Activated CD4-positive, alpha-beta T cell treated with anti-CD3 and anti-CD28 coated beads, Interleukin-2, amount 10 ng/mL, durations not matched to agents 7 days and 5 days (primary cell): ENCODE measurements at places on chromosomes 2 and 18. TPM values are rescaled to one million over a fixed set of nuclear protein-coding genes. Genes with fewer than 3 reads are reported as not detected.

DNA sequence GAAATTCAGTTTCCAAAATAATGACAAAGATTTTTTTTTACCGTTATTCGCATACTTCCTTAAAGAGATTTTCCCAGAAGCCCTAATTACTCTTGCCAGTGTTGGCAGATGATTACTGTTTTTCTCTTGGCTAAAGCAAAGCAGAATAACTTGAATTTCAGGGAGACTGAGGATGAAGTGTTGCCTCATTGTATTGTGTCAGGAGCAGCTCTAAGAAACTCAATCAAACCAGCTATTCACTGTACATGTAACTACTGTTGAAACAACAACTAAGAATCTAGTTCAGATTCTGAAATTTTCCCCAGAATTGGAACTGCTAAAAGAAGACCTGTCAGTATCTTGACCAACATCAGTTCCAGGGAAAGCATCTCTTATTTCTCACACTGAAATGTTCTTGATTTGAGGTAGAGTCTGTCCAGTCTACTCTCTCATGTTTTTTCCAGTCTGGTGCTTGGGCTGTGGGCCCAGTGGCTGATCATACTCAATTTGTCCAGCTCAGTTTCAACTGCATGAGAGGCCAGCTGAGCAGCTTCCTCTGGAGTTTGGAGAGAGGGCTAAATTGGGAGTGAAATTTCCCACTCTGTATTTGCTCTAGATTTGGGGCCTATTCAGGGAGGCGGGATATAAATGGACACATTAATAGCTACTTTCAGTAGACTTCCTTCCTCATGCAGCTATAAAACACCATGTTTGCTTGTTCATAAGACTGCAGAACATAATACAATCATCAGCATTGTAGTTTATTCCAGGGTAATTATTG, 78.5 kb downstream of the PPP1R1C start:
- DNase-seq = no peak

Gene UBXN4
- 116 TPM for total RNA-seq

GRCh38 chr2:105181282-105181681, 60.3 kb upstream of the GPR45 start:
- DNase-seq = no peak

- peak; percentile 42 for DNase-seq
Measured at GRCh38 chr2:191521608-191522208, 156.2 kb upstream of the NABP1 start.

DNA sequence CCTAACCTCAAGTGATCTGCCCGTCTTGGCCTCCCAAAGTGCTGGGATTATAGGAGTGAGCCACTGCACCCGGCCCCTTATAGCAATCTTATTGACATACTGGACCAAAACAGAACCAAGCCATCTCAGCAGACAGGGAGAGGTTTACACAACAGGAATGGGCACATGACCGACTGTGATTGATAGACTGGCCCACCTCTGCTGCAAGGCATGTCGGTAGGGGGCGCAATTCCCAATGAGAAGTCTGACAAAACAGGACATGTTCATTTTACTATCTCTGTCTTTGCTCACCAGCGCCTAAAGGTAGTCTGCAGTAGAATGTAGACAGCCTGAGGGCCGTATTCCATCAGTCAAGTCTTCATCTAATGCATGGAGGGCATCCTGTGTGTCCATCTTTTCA, 2.0 kb downstream of the LYPD6B start:
- DNase-seq = peak; percentile 57

Gene LOXHD1
- 0.25 TPM for total RNA-seq

DNA sequence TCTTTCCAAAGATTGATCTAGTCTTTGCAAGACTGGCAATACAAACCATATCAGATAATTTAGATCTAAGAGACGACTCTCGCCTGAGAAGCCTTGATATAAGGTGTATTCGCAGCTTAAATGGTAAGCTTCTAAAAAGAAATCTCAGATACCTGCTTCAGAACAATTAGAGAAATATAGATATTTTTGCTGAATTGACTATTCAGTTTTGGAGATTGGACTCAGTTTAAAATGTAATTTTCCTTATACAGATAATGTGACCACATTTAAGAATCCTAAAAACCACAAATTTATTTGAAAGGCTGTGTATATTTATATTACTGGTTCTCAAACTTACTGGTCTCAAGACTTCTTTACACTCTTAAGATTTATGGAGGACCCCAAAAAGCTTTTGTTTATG, 15.4 kb downstream of the PAPOLG start:
- no peak for DNase-seq

DNA sequence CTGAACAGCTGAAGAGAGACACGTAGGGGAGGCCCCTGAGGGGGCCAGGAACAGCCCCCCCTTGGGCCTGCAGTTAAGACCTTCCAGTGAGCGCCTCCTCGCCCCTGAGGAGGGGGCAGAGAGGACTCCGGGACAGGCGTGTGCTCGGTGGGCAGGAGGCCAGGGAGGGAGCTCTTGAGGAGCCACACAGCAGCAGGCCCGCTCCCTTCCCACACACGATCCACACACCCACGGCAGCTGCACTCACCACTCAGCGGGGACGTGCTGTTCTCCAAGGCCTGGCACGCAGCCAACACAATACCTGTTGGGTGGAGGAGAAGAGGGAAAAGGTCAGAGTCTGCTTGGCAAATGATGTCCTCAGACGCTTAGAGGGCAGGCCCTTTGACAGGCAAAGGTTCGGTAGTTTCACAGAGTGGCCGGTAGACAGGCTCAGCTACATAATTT, 39.0 kb downstream of the TGFA start:
- DNase-seq = no peak

GRCh38 chr2:163401481-163401880, 334.3 kb downstream of the FIGN start:
- no peak for DNase-seq

DNA sequence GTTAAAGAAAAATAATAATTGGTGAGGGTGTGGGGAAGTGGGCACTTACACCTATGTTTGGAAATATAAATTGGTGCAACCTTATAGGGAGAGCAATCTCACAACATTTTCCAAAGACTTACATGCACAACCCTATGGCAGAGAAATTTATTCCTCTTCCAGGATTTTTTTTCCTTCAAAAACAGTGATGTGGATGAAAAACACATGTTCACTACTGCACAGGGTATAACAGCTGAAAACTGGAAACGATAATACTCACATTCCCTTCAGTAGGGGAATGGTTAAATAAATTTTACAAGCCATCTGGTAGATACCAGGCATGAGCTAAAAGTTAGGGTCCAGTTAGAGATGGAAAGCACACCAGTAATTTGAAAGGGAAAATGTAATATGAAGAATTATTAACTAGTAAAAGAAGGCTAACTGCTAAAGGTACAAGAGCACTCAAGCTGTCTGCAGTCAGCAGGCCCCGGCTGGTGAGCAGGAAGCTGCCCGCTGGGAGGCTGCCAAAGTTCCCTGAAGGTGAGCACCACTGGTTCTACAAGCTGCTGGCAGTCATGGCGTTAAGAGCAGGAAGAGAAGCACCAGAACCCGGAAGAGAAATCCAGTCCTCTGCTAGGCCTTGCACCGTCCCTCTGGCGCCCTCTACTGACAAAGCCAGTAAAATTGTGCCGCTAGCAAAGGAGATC, 28.4 kb upstream of the CASP8 start:
- peak; percentile 97 for DNase-seq

Gene KIAA1328
- 7.0 TPM for total RNA-seq

- DNase-seq = no peak
Measured at GRCh38 chr2:238709325-238710025, 138.4 kb upstream of the TWIST2 start.

Gene TMEM169
- 2.6 TPM for total RNA-seq

- DNase-seq = no peak
Measured at GRCh38 chr18:2627821-2628276, 27.7 kb upstream of the SMCHD1 start.

- DNase-seq = no peak
Measured at GRCh38 chr2:191574232-191574631, 103.7 kb upstream of the NABP1 start.

Gene PDCD1
- total RNA-seq = 4.9 TPM

- no peak for DNase-seq
Measured at GRCh38 chr2:180046776-180047175, 39.7 kb upstream of the CWC22 start.

Gene DHRS9
- total RNA-seq = not detected
